ENCODE measurements at places on chromosomes 2 and 18.

DNA sequence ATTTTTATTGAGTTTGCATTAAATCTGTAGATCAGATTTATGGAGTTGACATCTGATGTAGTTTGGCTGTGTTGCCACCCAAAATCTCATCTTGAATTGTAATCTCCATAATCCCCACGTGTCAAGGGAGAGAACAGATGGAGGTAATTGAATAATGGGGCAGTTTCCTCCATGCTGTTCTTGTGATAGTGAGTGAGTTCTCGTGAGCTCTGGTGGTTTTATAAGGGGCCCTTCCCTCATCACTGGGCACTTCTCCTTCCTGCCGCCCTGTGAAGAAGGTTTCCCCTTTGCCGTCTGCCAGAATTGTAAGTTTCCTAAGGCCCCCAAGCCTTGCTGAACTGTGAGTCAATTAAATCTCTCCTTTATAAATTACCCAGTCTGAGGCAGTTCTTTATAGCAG lies 32.2 kb downstream of the ZC3H15 start:
- DNase-seq: no peak

- DNase-seq: no peak
Measured at GRCh38 chr2:205119136-205119535, 563.2 kb upstream of the NRP2 start.

GRCh38 chr2:179646862-179647587 lies 214.4 kb downstream of the ZNF385B start:
- DNase-seq: no peak

GRCh38 chr2:26349690-26350089 lies 3.1 kb upstream of the ADGRF3 start:
- no peak for DNase-seq

GRCh38 chr2:62660087-62660486 lies 45.4 kb upstream of the EHBP1 start:
- no peak for DNase-seq

DNA sequence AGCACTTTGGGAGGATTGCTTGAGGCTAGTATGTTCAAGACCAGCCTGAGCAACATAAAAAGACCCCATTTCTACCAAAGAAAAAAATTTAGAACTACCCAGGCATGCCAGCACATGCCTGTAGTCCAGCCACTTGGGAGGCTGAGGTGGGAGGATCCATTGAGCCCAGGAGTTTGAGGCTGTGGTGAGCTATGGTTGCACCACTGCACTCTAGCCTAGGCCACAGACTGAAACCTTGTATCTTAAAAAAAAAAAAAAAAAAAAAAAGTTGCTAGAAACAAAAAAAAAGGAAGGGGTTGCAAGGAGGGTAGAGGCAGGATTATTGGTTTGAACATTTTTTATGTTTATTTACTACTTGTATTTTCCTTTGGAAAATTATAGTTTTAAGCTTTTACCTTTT lies 4.8 kb downstream of the SEC11C start:
- no peak for DNase-seq

DNA sequence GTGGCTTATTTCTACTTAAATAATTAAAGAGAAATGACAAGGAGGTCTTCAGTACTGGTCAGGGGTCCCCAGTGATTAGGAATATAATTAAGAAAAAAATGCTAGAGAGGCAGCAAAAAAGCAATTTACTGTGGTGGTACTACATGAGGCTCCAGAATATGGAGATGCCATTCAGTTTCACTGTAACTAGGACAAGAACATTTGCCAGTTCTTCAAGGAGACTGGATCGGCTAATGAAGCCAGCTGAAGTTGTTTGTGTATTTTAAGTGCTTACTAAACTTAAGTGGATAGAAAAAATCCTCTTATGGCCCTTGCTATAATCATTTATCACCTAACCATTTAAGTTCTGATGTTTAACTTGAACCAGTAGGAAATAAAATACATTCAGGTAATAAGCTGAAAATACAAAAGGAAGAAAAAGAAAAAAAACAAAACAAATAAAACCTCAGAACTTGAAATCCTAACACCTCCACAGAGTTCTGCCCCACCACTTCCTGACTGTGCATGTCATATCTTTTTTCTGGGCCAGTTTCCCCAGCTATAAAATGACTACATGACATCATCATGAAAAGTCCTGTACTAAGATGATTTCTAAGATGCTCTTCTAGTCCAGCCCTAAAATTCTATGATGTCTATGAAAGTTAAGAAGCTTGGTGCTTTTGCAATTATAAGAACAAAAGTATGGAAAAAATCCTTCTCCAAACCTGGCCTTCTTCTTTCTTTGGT lies 98.0 kb downstream of the TRABD2A start:
- DNase-seq: no peak

GRCh38 chr2:105438104-105438929 lies 39.5 kb upstream of the FHL2 start:
- DNase-seq: peak; percentile 70

DNA sequence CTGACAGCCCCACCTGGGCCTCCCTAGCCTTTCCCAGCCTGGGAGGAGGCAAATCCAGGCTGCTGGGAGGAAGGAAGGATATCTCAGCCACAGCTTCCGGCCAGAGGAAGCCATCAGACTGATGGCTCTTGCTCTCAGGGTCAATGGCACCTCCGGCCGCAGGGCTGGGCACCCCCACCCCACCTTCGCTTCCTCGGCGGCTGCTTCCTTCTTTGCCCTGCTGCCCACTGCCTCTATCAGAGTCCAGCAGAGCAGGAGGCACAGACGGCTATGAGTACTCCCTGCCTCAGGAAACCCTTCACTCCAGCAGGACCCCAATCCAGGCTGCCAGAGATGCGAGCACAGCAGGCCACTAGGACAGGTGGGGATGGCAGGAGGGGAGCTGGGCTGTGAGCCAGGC lies 3.3 kb downstream of the SEMA4C start:
- DNase-seq: no peak

GRCh38 chr18:39962546-39962945 lies 1992.5 kb upstream of the PIK3C3 start:
- peak; percentile 3 for DNase-seq

DNA sequence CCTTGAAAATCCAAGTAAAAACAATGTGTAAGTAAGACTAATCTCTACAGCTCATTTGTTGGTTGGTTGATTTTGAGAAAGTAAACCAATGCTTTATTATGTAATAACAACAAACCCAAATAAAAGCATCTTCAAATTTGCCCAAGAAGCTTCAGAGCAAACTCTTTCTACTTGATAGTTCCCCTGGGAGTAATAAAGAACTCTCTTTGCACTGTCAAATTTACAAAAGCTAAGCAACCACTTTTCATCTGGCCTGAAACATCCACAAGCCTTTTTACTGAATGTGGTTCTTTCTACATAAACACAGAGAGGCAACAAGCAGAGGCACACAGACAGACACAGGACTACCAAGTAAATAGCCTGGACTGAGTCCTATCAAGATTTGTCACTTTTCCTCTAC lies 28.8 kb upstream of the CACNB4 start:
- DNase-seq: no peak

GRCh38 chr18:61676773-61677434 lies 215.9 kb downstream of the RNF152 start:
- no peak for DNase-seq

DNA sequence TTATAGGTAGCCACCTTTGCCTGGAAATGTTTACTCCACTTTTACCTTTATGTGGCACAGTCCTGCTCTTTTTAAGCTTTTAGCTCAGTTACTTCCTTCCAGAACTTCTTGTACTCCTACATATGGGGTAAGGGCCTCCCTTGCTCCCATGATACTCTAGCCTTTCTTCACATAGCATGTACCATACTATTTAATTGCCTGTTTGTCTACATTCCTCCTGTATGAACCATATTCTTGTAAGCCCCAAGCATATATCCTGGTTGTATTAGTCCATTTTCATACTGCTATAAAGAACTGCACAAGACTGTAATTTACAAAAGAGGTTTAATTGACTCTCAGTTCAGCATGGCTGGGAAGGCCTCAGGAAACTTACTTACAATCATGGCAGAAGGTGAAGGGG lies 90.6 kb upstream of the VWC2L start:
- DNase-seq: no peak

DNA sequence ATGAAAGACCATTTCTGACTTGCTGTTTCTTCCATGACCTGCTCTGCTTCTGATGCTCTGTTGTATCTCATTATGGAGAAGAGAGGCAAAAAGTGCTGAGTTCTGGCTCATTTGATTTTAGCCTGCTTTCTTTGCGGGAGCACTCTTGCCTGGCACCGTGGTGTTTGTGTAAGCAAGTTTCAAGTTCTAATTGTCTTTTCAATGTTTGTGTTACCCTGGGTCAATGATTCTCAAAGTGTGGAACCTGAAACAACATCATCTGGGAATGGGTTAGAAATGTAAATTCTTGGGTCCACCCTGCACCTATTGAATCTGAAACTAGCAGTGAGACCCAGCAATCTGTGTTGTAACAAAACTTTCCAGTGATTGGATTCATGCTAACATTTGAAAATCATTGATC lies 85.5 kb upstream of the STON1 start:
- DNase-seq: no peak

DNA sequence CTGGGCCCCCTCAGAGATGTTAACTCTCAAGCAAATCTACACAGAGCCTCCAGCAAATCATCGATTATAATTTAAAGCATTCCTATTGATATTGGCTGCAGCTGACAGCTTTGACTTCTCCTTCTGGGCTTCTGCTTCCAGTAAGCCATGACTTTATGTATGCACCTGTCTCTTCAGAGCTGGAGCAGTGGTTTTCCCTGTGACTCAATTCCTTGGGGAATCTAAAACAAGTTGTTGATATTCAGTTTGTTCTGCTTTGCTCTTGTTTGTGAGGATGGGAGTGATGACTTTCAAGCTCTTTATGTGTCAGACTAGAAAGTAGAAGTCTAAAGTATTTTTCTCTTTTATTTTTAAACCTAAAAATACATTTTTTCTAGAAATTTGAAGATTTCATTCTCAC lies 45.1 kb upstream of the TNP1 start:
- DNase-seq: no peak

GRCh38 chr18:62329691-62330454 lies 4.8 kb downstream of the TNFRSF11A start:
- DNase-seq: peak; percentile 30

- no peak for DNase-seq
Measured at GRCh38 chr2:102126169-102126568, 16.4 kb upstream of the IL1R1 start.

GRCh38 chr2:131584940-131585339 lies 57.3 kb downstream of the CCDC74A start:
- DNase-seq: no peak

DNA sequence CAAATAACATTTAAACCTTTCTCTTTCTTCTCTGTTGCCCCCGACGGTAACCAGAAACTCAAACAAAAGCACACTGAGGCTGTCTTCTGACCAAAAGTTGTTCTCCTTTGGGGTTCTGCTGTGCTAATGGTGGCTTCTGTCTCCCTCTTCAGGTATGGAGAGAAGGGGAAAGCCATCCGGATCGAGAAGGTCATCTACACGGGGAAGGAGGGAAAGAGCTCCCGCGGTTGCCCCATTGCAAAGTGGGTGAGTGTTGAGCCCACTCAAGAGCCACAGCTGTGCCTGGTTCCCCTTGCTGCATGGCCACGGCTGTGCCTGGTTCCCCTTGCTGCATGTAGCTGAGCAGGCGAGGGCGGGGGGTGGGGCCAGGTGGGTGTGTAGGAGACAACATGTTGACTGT lies 67.4 kb downstream of the BOLA3 start:
- no peak for DNase-seq

- DNase-seq: no peak
Measured at GRCh38 chr2:197198890-197199289, 111.7 kb downstream of the ANKRD44 start.

GRCh38 chr2:198630384-198630783 lies 826.0 kb downstream of the PLCL1 start:
- no peak for DNase-seq

DNA sequence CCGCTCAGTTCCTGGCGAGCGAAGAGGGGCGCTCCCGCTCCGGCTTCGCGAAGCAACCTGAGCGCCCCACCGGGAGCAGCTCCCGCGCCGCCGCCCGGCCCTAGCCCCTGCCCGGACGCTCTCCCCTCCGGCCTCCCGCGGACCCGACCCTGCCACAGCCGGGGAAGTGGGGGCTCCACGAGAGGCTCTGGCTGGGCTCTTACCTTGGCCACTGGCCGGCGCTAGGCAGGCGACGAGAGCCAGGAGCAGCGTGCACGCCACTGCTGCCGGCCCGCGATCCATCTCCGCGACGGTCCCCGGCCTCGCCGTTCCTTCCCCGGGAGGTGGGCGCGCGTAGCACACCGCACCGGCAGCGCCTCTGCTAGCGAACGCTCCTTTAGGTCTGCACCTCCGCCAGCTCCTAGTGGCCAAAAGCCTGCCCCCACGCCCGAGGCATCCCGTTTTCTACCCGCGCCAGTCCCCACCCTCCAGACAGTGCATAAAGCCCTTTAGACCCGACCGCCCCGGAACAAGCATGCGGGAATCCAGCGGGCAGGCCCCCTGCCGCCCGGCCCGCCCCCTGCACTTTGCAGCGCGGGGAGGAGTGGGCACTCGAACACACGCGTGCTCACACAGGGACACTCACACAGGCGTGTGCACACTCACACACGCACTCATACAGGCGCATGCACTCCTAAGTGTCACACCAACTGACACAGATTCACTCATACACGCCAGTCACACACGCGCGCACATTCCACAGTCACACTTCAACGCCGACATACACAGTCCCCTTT lies at the start of gene LRP2:
LRP2 (minus strand) TSS at position 417 of the 776 bp plus-strand sequence; CDS start at position 282, 135 bp downstream.
- no peak for DNase-seq

GRCh38 chr2:46899053-46899452 lies 16.6 kb downstream of the MCFD2 start:
- no peak for DNase-seq

GRCh38 chr18:49514577-49514976 lies 27.5 kb upstream of the C18orf32 start:
- no peak for DNase-seq

DNA sequence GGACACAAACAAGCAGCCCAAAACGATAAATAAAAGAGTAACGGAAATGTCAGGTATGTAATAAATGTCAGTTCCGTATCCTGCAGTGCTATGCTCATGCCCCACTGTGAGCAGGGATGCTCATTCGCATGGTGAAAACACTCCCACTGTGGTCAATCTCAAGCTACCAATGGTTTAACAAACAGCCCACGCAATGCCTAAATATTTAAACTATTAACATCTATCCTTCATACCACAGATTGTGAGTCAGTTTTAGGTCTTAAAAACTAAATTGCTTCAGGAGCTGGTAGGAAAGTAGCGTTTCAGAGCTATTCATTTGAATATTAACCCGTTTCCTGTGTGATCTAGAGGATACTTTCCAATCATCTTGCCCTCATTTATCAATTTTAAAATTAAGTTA lies 207.4 kb downstream of the TCF4 start:
- peak; percentile 81 for DNase-seq

GRCh38 chr2:75100011-75100800 lies 99.1 kb downstream of the TACR1 start:
- DNase-seq: peak; percentile 65

All from iris pigment epithelial cell (primary cell).